ENCODE measurements at places on chromosomes 5 and 9. TPM values are rescaled to one million over a fixed set of nuclear protein-coding genes. Genes with fewer than 3 reads are reported as not detected.

- H3K27ac ChIP-seq = no peak overlapping the region
- DNase-seq = no peak
- H3K4me3 ChIP-seq = no peak overlapping the region
- H3K36me3 ChIP-seq = no peaks in the 10 kb centered on the region
Measured at GRCh38 chr5:60510049-60510448, 189.9 kb downstream of the DEPDC1B start.

CCNO gene
- 2.1 TPM for polyA plus RNA-seq

DNA sequence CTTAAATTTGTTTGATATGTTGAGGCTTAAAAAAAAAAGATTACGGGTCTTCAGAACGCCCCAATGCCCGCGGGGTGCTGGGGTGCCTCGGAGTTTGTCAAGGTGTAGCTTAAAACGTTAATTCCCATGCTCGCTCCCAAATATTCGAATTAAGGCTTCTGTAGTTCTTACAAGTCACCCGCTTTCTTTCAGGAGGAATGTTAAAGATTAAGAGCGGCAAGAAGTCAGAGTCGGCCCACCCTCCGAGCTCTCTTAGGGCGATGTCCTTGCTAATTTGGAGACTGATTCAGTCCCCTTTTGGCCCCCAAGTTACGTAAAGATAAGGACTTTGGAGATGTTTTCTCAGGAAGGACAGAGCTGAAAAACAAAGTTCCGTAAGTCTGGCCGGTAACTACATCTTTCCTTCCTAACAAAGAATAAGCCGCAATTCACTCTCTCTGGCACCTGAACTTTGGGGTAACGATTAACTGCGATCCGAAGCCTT, 746 bp upstream of the NPM1 start:
- peak overlapping the region; percentile 85 for H3K27ac ChIP-seq
- peaks cover 12% of the 10 kb centered on the region for H3K4me1 ChIP-seq
- no peak for DNase-seq
- no peaks in the 10 kb centered on the region for H3K27me3 ChIP-seq

SHB gene
- 16.4 TPM for polyA plus RNA-seq

DNA sequence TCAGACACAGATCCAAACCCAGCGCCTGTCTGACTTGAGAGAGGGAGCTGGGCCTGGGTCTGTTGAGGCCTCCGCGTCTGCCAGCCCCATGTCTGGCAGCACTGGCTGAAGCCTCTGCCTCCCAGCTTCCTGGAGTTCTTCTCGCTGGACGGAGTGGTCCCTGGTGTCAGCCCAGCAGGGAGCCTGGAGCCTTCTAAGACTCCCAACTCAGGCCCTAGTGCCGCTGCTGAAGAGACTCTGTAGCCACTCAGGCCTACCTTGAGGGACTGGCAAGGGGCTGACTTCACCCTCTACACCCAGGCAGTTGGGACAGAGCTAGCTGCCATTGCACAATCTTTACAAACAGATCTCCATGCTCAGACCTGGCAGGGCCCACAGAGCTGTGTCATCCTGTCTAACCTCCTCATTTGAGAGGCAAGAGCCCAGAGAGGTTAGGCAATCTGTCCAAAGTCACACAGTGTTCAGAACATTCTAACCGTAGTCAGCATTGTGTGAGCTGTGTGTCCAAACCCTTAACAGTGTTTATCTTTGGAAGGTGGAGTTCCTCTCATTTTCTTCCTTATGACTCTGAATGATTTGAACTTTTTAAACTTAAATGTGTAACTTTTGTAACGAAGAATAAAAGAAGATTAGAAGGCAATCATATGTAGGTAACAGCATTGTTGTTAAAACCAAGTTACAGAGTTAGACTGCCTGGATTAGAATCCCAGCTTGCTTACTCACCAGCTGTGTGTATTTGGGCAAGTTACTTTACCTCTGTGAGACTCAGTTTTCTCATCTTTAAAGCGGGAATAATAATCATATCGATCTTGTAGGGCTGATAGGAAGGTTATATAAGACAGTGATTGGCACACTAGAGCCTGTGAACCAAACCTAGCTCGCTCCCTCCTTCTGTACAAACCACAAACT, 4.6 kb upstream of the DUSP1 start:
- H3K27ac ChIP-seq = no peak overlapping the region
- no peak overlapping the region for H3K4me3 ChIP-seq
- H3K27me3 ChIP-seq = no peaks in the 10 kb centered on the region
- no peaks in the 10 kb centered on the region for H3K36me3 ChIP-seq

GRCh38 chr5:166185185-166185584, 2106.3 kb upstream of the WWC1 start:
- H3K4me1 ChIP-seq = no peaks in the 10 kb centered on the region
- H3K4me3 ChIP-seq = no peak overlapping the region
- H3K27ac ChIP-seq = no peak overlapping the region
- no peaks in the 10 kb centered on the region for H3K36me3 ChIP-seq
- H3K27me3 ChIP-seq = no peaks in the 10 kb centered on the region
- DNase-seq = no peak

IRX1 gene
- 17.3 TPM for polyA plus RNA-seq

FAM221B gene
- not detected for polyA plus RNA-seq

GRCh38 chr5:60248901-60249300, 355.4 kb upstream of the PDE4D start:
- H3K27ac ChIP-seq = no peak overlapping the region
- no peaks in the 10 kb centered on the region for H3K4me1 ChIP-seq
- peak; percentile 12 for DNase-seq

TMC1 gene
- polyA plus RNA-seq = 1.2 TPM

IL9 gene
- polyA plus RNA-seq = not detected

SAXO1 gene
- polyA plus RNA-seq = not detected

DNA sequence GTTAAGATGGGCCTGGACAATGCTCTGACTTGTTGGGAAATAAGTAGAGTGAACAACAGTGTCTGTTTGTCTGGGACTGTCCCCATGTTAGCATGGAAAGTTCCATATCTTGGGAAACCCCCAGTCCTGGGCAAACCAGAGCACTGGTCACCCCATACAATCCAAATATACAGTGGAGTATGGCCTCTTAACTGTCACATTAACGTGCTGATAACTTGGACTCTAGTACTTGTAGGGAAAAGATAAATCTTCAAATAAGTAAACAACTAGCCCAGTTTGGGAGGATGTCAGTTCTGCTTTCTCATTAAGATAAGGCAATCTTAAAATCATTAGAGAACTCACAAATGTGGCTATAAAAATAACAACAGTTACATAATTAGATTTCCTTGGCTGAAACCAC, 47.6 kb upstream of the JAK2 start:
- H3K27ac ChIP-seq = no peak overlapping the region
- no peaks in the 10 kb centered on the region for H3K27me3 ChIP-seq
- peaks cover 4% of the 10 kb centered on the region for H3K4me1 ChIP-seq
- no peak for DNase-seq
- H3K36me3 ChIP-seq = no peaks in the 10 kb centered on the region
- H3K4me3 ChIP-seq = no peak overlapping the region

GRCh38 chr5:44943647-44944046, 134.9 kb downstream of the MRPS30 start:
- no peaks in the 10 kb centered on the region for H3K36me3 ChIP-seq
- DNase-seq = no peak

DOK3 gene
- polyA plus RNA-seq = 1.9 TPM

GRCh38 chr5:150309101-150309885, 6.6 kb upstream of the ARSI start:
- H3K4me1 ChIP-seq = no peaks in the 10 kb centered on the region
- DNase-seq = no peak
- H3K4me3 ChIP-seq = no peak overlapping the region

BAAT gene
- polyA plus RNA-seq = 0.15 TPM

TICAM2 gene
- polyA plus RNA-seq = 2.0 TPM

C9orf153 gene
- not detected for polyA plus RNA-seq

- no peak for DNase-seq
- H3K4me3 ChIP-seq = no peak overlapping the region
- H3K4me1 ChIP-seq = no peaks in the 10 kb centered on the region
- no peaks in the 10 kb centered on the region for H3K36me3 ChIP-seq
Measured at GRCh38 chr9:31623511-31623910, 760.9 kb upstream of the ACO1 start.

GRCh38 chr9:18236336-18236735, 237.6 kb upstream of the ADAMTSL1 start:
- H3K27ac ChIP-seq = no peak overlapping the region
- DNase-seq = no peak
- no peaks in the 10 kb centered on the region for H3K4me1 ChIP-seq
- no peaks in the 10 kb centered on the region for H3K27me3 ChIP-seq
- no peaks in the 10 kb centered on the region for H3K36me3 ChIP-seq
- H3K4me3 ChIP-seq = no peak overlapping the region

PCDHB4 gene
- 0.90 TPM for polyA plus RNA-seq

DNA sequence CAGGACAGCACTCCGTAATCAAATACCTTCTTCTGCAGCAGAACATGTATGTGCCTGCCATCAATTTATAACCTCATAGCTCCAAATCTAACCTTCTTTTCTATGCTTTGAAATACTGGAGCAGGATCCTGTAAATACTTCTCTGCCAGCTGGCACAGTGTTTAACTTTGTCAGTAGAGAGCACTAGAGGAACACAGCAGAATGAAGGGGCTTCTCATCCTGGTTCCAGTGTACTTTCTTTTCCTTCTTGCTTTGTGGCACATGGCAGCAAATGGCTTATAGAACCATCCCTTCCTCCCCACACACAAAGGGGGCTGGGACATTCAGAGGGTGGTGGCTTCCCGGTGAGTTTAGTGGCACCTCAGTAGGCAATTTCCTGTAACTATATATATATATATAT, 3.8 kb upstream of the FBXW11 start:
- H3K4me1 ChIP-seq = peaks cover 11% of the 10 kb centered on the region
- DNase-seq = peak; percentile 67
- H3K27ac ChIP-seq = no peak overlapping the region
- no peaks in the 10 kb centered on the region for H3K36me3 ChIP-seq

GRCh38 chr9:89574309-89574708, 30.5 kb upstream of the GADD45G start:
- no peak overlapping the region for H3K4me3 ChIP-seq
- no peaks in the 10 kb centered on the region for H3K36me3 ChIP-seq
- H3K4me1 ChIP-seq = peaks cover under 1% of the 10 kb centered on the region
- no peaks in the 10 kb centered on the region for H3K27me3 ChIP-seq
- no peak overlapping the region for H3K27ac ChIP-seq

- no peak overlapping the region for H3K4me3 ChIP-seq
- H3K4me1 ChIP-seq = no peaks in the 10 kb centered on the region
- H3K27me3 ChIP-seq = no peaks in the 10 kb centered on the region
Measured at GRCh38 chr5:55134053-55134722, 25.8 kb upstream of the GPX8 start.

DNA sequence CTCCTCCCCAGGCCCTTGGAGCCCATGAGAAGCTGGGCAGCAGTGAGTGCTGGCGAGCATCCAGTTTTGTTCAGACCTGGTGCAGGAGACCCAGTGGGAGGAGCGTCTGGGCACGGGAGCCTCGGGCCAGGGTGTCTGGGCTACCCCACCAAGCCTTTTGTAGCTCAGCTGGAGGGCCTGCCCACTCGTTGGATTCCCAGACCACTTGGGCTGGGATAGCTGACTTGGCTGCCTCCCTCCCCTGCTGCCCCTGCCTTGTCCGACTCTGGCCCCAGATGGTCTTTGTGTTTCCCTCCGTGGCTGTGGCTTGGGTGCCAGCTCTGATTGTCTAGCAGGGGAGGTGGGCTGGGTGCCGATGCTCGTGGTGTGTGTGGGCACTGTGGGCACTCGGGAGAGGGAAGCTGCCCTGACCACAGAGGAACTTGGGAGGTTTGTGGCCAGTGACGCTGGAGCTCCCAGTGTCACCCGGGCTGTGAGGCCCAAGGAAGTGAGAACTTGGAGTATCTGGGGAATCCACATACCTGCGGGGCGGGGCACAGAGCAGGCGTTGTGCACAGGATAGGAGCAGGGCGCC, 47.3 kb downstream of the WNK2 start:
- no peaks in the 10 kb centered on the region for H3K36me3 ChIP-seq
- no peak overlapping the region for H3K27ac ChIP-seq
- DNase-seq = no peak
- no peak overlapping the region for H3K4me3 ChIP-seq
- H3K4me1 ChIP-seq = no peaks in the 10 kb centered on the region

DNA sequence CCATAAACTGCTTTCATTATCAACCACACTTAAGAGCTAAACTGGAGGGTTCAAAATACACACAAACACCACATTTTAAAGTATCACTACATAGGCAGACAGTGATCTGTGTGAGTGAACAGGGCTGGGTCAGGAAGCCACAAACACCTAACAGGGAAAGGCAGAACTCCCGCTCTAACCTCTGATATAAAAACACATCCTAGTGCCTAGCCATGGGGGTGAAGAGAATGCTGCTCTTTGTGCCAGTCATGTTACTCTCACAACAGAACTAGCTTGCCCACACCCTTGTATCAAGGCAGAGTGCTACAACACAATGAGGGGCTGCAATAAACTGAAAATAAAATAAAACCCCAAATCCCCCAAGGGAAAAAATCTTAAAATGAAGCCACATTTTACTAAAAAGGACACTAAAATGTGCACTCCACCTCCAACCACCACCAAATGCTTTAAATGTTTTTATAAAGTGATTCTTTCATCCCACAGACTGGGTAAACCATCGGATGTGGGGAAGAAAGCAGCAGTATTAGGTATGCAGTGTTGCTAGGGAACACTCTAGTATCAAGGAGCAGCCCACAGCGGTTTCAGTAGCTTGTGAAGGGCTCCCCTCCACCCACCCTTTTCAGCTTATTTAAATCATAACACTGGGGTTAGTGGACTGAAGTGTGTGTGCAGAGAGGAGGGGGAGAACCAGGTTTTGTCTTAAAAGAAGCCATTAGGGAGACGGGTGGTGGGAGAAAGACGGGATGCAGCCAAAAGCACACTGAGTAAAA, 64.5 kb downstream of the TMEM161B start:
- peaks cover 14% of the 10 kb centered on the region for H3K36me3 ChIP-seq
- peak; percentile 1 for DNase-seq
- H3K27me3 ChIP-seq = no peaks in the 10 kb centered on the region
- H3K4me1 ChIP-seq = no peaks in the 10 kb centered on the region
- no peak overlapping the region for H3K4me3 ChIP-seq
- no peak overlapping the region for H3K27ac ChIP-seq

DNA sequence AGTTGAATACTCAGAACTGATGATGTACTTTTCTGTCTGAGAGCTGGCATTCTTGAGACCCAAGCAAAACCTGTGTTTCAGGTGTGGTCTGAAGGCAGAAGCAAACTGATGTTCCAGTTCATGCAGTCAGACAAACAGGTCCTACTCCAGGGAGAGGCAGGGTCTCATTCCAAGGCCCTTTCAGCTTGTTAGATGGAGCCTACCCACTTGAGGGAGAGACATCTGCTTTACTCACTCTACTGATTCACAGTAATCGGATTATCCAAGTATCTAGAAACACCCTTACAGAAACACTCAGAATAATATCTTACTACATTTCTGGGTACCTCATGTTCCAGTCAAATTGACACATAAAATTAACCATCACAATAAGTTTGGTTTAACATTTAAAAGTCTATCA, 207.8 kb downstream of the KDM4C start:
- no peak overlapping the region for H3K4me3 ChIP-seq
- no peaks in the 10 kb centered on the region for H3K4me1 ChIP-seq
- no peaks in the 10 kb centered on the region for H3K36me3 ChIP-seq
- H3K27ac ChIP-seq = no peak overlapping the region
- H3K27me3 ChIP-seq = no peaks in the 10 kb centered on the region

GRCh38 chr5:55410845-55411244, 103.1 kb downstream of the MTREX start:
- no peaks in the 10 kb centered on the region for H3K27me3 ChIP-seq
- no peak overlapping the region for H3K27ac ChIP-seq
- DNase-seq = no peak
- H3K36me3 ChIP-seq = peaks cover 6% of the 10 kb centered on the region
- H3K4me1 ChIP-seq = no peaks in the 10 kb centered on the region

FIBCD1 gene
- polyA plus RNA-seq = not detected

GRCh38 chr9:1939926-1940368, 75.2 kb upstream of the SMARCA2 start:
- no peaks in the 10 kb centered on the region for H3K27me3 ChIP-seq
- no peak overlapping the region for H3K4me3 ChIP-seq
- H3K36me3 ChIP-seq = no peaks in the 10 kb centered on the region
- H3K4me1 ChIP-seq = no peaks in the 10 kb centered on the region
- no peak for DNase-seq
